HFF-Myc (cell line): ENCODE measurements at places on chromosomes 6 and 20.

GRCh38 chr6:14440215-14440910 is 322.8 kb downstream of the CD83 start:
- no peak for DNase-seq

DNA sequence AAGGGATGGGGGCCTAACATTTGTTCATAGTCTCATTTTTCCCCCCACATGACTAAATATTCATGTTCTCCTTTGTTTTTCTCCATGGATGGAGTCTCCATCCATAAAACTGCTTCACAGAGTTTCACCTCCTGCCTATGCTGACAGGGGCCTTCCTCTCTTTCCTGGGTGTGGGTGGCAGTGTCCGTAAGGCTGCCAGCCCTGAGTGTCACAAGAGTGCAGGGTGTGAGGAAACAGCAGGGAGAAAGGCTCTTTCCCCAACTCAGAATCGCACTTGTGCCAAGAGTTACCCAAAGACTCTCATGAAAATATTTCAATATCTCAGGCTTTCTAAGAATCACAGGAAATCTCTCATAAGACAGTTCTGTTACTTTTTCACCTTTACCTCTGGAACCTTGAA is 346.2 kb upstream of the MMS22L start:
- DNase-seq = no peak

DNA sequence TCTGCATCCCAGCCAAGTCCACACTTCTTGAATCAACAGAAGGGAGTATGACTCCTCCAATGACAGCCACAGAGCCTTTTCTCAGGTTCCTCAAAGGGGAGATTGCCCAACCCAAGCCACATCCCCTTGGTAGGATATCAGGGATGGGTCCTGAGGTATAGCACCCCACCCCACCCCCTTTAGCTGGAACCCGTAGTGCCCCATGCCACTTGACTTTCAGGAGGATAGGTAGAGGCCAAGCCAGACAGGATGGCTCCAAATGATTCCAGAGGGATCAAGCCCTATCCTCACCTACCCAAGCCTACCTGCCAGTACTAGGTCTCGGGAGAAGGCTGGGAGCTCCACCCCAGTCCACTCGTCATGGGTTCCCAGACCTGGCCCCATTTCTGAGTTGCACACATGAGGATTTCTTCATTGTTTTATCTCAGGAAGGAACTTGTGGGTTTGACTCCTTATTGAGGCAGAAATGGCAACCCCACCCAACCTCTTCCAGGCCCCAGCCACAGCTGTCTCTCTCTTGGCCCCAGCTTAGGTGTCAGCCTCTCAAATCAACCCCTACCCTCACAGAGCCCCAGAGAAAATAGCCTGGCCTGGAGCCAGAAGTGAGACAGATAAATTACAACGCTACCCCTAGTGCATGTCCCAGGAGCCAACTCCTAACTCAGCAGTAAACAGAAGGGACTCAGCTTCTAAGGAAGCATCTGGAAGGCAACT is 3.6 kb downstream of the CCND3 start:
- no peak for DNase-seq

GRCh38 chr20:32980990-32981389 is 23.2 kb downstream of the SUN5 start:
- no peak for DNase-seq

- no peak for DNase-seq
These were observed 26.4 kb downstream of the LAMA4 start for GRCh38 chr6:112227992-112228391.

GRCh38 chr6:68108233-68108835 is 526.7 kb upstream of the ADGRB3 start:
- no peak for DNase-seq

DNA sequence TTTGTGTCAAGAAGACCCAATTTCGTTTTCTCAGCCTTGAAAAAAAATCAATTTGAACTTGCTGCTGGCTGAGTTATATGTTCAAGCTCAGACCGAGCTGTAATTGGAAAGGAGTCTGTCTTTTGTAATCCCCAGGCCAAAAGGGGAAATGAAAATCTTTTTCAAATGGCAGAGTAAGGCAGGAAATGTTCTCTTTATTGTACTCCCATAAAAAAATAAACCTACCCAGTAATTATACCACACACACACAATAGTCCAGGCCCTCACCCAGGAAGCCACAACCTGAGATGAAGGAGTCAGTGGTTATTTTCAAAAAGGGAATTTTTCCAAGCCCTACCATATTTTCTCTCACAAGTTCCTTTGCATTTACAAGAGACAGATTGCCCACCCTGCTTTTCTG is 45.3 kb downstream of the CLIC5 start:
- no peak for DNase-seq

DNA sequence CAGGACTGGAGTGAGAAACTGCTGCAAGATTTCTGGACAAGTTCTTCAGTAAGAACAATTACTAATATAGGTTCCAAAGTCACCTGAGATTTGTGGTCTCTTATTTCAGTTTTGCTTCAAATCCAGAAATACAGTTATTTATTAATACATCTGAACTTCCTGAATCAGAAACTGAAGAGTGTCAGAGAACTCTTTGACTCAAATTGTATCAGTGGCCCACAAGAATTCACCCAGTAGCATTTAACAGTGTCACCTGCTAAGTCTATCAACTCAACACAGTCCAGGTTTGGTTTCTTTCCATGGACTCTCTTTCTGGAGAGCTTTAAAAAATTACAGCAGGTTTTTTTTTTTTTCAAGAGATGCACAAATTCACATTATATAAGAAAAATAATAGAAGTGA is 18.8 kb upstream of the NHSL1 start:
- DNase-seq = no peak
